ENCODE measurements at places on chromosomes 1 and 21.
A peak's percentile ranks its signal among the peaks of the same experiment; 100 is the strongest.

DNA sequence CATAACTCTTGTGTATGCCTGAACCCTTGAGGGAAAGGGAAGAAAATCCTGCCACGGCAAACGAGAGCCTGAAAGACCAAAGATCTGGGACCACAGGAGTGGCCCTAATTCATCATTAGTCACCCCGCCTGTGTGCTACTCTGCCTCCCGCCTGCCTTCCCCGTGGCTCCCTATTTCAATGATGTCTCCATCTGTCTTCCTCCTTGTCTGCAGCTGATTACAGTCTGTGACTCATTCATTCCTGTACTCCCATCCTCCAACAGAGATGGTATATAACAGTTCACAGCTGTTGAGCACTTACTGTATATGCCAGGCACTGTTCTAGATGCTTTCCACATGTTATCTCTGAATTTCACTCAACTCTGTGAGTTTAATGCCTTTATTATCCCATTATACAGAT is 96.6 kb downstream of the SEC16B start:
- no peak for DNase-seq

DNA sequence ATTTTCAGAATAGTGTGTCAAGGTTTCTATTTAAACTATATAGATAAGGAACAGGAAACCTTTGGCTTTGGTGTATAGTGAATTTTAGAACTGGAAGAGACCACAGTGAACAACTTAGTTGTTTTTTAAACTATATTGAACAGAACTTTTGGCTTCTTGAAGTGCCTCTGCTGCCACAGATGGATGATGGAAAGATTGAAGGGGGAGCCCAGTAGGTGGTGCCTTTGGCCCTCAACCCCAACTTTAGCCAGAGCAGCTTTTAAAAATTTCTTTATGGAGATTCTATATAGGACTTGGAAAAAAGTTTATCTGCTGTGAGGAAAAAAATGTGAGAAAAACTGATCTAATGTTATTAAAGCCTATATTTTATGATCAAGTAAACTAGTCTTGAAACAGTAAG is 50.2 kb downstream of the SWT1 start:
- DNase-seq, result no peak

- DNase-seq, result no peak
These were observed 253.5 kb upstream of the CACYBP start for GRCh38 chr1:174746024-174746808.

GRCh38 chr21:16330082-16330907 is 600.5 kb downstream of the USP25 start:
- peak; percentile 41 for DNase-seq

GRCh38 chr1:48643193-48643592 is 133.5 kb downstream of the BEND5 start:
- no peak for DNase-seq

DNA sequence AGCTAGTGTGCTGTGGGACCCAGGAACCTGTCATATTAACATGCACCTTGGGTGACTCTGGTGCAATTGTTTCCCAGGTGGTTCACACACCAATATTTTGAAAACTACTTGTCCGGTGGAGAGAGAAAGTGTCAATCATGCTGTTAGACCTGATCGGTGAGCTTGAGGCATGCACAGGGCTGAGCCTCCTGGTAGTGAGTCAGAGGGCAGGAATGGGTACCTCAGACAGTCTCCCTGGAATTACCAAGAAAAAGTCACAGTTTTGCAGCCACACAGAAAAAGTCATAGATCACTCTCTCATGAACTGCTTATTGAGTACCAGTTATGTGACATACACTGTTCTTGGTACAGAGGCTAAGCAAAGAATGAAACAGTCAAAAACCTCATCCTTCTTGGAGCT is 140.1 kb upstream of the NFIA start:
- no peak for DNase-seq

GRCh38 chr1:109687641-109688499 is at the start of gene GSTM1:
GSTM1 (plus strand) TSS chr1:109687817; CDS start chr1:109687874, 57 bp downstream.
- no peak for DNase-seq

DNA sequence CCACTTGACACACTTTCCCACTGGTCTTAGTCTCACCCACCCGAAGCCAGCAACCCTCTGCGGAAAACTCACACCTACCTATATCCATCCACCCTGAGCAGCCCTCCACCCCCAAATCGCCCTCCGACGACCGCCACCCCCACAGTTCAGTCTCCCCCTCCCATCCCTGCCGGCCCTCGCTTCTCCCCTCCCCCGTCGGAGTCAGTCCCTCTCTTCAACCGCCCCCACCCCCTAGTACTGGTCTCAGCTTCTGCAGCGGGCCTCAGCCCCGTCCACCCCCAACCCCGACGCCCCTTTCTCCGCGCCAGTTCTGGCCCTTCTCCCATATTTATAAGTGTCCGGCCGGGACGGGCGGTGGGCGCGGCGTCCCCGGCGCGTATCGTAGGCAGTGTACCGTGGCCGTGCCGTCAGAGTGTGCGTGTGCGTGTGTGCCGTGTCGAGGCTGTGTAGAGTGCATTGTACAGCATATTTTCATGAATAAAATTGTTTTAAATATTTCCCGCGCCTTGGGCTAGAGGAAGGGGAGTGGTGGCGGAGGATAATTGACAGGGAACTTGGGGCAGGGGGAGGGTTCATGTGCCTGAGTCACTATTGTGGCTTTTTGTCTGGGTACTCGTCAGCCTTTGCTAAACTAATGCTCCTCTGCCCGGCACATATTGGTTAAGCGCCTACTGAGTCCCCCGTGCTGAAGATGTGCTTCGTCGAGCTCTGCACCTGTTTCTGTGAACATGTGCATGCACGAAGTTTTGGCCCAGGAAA is 22.0 kb downstream of the FOXO6 start:
- DNase-seq, result no peak

GRCh38 chr1:151960780-151961513 is 32.7 kb downstream of the S100A10 start:
- DNase-seq, result no peak

GRCh38 chr21:41507521-41508414 is at the start of gene TMPRSS2:
TMPRSS2 (minus strand) TSS chr21:41508158; CDS start chr21:41498133, 10,025 bp downstream.
- no peak for DNase-seq

GRCh38 chr1:173195596-173196088 is 11.5 kb downstream of the TNFSF4 start:
- no peak for DNase-seq

- DNase-seq, result no peak
These were observed 88.3 kb upstream of the NGF start for GRCh38 chr1:115426231-115426771.

DNA sequence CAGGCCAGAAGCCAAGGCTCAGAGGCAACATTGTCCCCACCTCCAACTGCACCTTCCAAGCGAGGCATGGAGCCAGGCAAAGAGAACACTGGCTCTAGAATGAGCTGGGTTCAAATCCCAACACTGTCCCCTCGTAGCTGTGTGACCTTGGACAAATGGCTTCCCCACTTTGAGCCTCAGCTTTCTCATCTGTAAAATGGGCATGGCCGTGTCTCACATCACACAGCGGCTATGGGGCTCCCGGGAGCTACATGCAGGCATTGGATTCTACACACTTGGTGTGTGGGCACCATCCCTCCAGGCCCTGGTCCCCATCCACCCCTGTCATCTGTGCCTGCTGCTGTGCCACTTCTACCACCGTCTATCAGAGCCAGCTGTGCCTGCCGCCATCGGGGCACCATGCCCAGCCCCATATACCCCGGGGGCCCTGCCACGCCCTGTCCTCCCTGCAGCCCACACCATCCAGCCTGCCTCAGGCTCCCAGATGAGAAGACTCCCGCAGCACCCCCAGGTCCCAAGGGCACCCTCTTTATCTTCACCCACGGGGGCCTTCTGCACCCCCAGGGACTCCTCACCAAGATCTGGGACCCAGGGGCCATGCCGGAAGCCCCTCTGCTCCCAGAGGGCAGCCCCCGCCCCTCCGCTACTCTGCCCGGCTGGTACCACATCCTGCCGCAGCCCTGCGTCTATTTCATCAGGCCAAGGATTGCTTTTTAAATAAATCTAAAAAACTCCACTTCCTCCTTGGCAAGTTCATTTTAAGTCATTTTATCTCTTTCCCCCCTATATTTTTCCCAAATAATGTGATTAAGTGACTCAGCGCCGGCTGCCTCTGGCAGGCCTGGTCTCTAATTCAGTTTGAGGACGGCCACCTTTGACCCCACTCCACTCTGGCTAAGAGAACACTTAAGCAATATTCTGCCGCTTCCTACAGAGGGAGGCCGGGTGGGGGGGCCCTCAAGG is 107.8 kb upstream of the TARDBP start:
- no peak for DNase-seq

DNA sequence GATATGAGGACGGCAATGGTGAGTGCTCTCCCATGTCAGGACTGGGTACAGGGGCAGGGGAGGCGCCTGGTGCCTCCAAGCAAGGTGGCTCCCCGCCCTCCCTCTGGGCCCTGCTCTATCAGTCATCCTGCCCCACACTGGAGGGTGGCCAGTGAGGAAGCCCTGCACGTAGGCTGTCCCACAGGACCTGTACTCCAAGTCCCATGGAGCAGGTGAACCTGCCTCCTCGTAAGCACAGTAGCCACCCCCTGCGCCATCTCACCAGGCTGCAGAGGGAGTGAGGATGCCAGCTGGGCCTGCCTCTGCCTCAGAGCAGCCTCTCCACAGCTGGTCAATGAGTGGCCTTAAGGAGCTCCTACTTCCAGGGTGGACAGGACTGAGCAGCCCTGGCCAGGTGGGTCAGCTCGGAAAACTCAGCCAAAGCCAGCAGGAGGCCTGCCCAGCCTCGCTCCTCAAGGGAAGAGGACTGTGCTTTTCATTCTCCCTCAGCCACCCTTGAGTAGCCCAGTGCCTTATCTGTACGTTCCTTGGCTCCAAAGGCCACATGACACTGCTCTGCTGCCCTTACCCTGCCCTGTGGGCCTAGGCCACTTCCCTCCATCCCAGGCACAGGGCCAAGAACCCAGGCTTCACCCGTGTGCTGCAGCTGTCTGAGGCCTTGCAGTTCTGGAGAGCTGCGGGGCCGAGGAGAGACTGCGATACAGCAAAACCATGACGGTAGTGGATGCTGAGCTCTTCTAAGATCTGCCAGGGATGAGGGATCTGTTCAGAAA is 39.6 kb downstream of the SLC45A1 start:
- DNase-seq, result no peak

DNA sequence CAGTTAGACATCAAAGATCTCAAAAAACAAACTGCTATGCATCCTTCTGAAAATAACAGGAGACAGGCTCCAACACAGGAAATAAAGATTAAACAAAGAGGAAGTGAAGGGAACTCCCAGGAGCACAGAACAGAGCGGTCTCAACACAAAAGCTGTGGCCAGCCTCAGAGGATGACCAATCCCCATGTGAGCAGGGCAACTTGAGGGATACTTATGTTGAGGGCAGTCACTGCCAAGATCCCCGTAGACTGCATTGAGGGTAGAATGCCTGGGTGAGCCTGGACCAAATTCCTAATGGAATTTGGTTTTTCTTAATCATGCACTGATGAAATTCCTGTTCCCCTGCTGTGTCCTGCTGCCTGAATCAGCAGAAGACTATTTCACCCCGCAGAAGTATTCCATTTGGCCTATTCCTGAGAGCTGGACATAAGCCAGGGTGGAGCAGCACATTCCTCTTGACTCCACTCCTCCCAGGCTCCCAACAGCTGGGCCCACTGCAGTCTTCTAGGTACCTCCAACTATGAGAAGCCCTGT is 49.0 kb downstream of the JAK1 start:
- DNase-seq, result no peak

DNA sequence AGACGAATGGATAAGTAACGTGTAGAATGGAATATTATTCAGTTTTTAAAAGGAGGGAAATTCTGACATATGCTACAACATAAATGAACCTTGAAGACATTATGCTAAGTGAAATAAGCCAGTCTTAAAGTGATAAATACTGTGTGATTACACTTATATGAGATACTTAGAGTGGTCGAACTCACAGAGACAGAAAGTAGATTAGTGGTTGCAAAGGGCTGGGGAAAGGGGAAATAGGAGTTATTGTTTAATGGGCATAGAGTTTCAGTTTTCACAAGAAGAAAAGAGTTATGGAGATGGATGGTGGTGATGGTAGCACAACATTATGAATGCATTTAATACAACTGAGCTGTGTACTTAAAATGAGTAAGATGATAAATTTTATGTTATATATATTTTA is 14.7 kb upstream of the AHCYL1 start:
- DNase-seq, result no peak

GRCh38 chr1:168665975-168666374 is 63.0 kb downstream of the DPT start:
- no peak for DNase-seq

GRCh38 chr1:170114906-170115305 is 30.9 kb upstream of the NTMT2 start:
- no peak for DNase-seq

DNA sequence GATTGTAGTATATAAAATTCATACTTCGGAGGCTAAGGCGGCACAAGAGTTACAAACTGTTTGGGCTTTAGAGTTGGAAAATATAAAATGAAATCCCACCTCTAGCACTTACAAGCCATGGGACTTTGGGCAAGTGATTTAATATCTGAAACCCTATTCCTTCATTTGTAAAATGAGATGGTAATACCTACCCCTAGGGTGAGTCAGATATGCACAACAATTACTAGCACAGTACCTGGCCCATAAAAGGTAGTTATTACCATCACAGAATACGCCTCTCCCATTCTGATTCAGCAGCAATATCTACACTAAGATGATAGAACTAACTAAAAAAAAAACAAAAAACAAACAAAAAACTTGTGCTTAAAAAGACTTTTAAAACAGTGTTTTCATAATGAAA is 3.5 kb downstream of the KLHL12 start:
- no peak for DNase-seq

- DNase-seq, result no peak
These were observed 4.1 kb upstream of the CASQ1 start for GRCh38 chr1:160186246-160186645.

DNA sequence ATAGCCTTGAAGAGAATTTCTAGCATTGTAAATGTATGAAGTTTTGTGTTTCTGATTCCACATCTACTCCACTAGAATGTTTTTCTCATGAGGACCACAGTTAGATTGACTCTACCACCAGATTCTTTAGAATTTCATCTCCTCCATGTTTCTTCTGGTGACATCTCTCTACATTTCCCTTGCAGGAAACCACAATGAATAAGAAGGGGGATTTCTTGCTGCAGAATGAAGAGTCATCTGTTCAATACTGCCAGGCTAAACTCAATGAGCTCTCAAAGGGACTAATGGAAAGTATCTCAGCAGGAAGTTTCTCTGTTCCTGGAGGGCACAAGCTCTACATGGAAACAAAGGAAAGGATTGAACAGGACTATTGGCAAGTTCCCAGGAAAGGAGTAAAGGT is 18.6 kb downstream of the GBP6 start:
- DNase-seq, result no peak

DNA sequence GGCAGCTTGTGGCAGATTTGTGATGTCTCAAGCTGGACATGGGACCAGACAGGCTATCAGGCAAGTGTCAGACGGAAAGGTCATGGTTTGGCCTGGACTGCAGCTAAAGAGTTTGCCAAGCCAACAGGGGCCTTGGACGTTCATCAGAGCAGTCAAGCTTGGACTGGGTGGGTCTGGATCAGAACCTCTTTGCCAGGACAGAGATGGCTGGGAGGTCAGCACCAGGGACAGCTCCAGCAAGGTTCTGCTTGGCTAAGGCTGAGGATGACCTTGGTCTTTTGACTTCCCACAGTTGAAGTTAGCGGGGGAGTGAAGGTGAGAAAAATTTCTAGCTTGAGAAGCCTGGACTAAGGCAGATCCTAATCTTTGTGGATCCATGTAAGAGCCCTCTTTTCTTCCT is 68.1 kb downstream of the GRIK3 start:
- no peak for DNase-seq

- no peak for DNase-seq
These were observed 44.6 kb downstream of the UBR4 start for GRCh38 chr1:19165501-19165900.

All from NCI-H2171 (cell line).